ENCODE measurements at places on chromosomes 11 and 22.

GRCh38 chr11:86954269-86955110 lies 705 bp downstream of the FZD4 start:
- peak overlapping the region; percentile 91 for H3K4me3 ChIP-seq
- no peak for DNase-seq
- H3K36me3 ChIP-seq = no peaks in the 10 kb centered on the region
- peaks cover 14% of the 10 kb centered on the region for H3K27me3 ChIP-seq
- H3K27ac ChIP-seq = peak overlapping the region; percentile 75

DNA sequence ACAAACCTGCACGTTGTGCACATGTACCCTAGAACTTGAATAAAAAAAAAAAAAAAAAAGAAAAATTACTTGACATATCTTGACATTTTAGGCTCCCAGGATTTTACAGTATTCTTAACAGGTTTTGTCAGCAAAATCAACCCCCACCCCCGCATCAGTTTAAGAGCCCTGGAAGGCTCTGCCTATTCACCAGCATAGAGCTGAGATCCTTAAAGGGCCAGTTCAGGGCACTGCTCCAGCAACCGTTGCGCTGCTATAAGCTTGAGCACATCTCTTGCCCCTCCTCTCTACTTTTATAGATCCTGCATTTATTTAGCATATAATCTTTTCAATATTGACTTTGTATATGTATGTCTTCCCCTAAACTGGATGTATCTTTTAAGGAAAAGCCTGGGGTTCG lies 697 bp upstream of the PAFAH1B2 start:
- no peak for DNase-seq
- peaks cover 21% of the 10 kb centered on the region for H3K36me3 ChIP-seq
- no peaks in the 10 kb centered on the region for H3K27me3 ChIP-seq
- peak overlapping the region; percentile 95 for H3K27ac ChIP-seq
- peak overlapping the region; percentile 91 for H3K4me3 ChIP-seq

DNA sequence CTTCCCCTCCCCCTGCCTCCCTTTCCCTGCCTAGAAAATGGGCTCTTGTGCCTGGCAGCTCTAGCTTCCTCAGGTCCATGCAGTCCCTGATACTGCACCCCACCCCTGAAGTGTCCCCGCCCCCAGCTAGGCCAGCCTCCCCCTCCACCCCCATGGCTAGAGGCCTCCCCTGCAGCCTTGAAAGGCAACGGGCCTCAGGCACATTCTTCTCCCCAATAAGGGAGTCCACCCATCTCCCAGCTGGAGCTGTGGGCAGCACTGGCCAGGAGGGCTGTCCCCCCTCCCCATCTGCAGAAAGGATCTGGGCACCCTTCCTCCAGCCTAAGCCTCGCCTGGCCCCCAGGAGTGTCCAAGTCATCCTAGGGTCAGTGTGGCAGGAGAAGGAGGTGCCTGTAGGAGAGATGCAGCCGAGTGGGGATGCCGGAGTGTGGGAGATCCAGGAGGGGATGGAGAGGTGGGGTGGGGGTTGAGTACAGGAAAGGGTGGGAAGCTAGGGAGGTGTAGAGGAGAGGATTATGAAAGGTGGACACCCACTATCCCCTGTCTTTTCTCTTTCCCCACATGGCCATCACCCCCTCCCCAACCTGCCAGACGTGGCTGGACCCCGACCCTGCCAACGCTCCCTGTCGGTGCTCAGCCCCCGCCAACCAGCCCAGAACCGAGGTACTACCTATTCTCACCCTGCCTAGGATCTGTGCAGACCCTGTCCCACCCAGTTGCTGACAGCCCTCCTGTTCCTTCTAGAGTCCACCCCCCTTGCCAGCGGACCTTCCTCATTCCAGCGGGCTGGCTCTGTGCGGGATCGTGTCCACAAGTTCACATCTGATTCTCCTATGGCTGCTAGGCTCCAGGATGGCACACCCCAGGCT lies 9.3 kb downstream of the SMTN start:
- H3K4me1 ChIP-seq = peaks cover 64% of the 10 kb centered on the region
- H3K4me3 ChIP-seq = peak overlapping the region; percentile 37
- H3K36me3 ChIP-seq = peaks cover 86% of the 10 kb centered on the region
- DNase-seq = no peak
- H3K27ac ChIP-seq = peak overlapping the region; percentile 94

DNA sequence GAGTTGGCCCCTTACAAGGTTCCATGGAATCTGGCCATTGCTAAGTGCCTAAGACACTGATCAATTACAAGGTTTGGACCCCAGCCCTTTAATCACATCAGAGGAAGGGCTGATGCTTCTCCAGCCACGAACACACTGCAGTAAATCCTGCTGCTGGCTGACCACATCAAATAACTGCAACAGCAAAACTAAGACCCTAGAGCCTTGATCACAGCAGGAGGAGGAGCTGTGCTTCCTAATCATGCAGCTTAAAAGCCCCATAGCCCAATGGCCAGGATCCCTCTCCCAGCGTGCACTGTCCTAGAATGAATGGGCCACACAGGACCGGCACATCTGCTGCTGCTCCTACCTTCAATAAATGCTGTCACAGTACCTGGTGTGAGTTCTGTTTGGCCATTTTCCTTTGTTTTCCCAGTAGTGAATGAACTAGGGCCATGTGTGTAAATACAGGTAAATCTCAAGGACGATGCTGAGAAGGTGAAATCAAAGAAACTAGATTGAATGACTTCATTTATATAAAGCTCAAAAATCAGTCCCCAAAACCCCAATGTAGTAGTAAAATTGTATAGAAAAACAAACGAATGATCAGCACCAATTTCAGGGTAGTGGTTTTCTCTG lies 12.7 kb downstream of the ZP1 start:
- H3K4me1 ChIP-seq = peaks cover 9% of the 10 kb centered on the region
- H3K36me3 ChIP-seq = no peaks in the 10 kb centered on the region
- H3K4me3 ChIP-seq = no peak overlapping the region
- H3K27me3 ChIP-seq = no peaks in the 10 kb centered on the region
- no peak for DNase-seq

DNA sequence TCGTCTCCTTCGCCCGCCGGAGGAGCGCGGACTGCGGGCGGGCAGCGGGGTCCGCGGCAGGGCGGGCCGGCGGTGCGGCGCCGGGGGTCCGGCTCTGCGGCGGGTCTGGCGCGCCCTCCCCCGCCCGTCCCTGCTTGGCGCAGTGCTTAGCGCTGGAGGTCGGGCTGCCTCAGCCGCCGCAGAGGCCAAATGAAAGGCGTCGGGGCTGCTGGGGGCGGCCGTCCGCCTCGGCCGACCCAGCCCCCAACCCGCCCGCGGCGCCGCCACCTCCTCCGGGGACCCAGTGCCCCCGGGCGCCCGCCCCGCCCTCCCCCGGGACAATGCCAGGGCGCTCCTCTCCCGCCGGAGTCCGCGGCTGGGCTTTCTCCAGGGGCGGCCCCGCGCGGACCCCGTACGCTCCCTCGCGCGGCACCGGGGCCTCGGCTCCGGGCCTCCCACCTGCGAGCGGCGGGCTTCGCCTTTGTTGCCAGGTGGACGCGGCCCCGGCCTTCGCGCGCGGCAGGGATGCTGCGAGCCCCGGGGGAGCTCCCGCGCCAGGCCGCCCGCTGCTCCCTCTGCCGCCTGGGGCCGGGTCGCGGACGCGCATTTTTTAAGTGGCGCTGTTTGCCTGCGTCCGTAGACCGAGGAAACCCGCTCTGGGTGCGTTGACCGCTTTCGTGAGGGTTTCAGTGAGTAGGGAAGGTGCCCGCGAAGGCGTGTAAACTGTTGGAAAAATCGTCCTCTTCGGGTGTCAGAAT lies 583 bp downstream of the APLP2 start:
- peak overlapping the region; percentile 85 for H3K4me3 ChIP-seq
- no peaks in the 10 kb centered on the region for H3K36me3 ChIP-seq
- peaks cover 48% of the 10 kb centered on the region for H3K4me1 ChIP-seq

DNA sequence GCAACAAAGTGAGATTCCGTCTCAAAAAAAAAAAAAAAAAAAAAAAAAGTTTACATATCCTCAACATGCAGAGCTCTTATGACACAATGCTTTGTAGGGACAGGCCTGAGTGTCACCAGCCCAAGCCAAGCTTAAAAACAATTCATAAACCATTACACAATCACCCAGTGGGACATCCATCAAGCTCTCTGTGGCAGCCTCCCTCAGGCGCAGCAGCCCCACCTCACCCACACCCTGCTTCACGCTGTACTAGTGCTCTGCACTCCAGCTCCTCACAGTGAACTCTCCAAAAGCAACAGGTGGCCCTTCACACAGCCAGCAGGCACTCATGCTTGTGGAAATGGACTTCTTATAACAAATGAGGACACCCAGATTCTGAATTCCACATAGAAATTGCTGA lies 3.5 kb upstream of the FOXRED2 start:
- no peak overlapping the region for H3K4me3 ChIP-seq
- H3K27me3 ChIP-seq = no peaks in the 10 kb centered on the region
- H3K4me1 ChIP-seq = peaks cover 30% of the 10 kb centered on the region
- no peak for DNase-seq
- H3K27ac ChIP-seq = peak overlapping the region; percentile 77
- peaks cover 43% of the 10 kb centered on the region for H3K36me3 ChIP-seq

DNA sequence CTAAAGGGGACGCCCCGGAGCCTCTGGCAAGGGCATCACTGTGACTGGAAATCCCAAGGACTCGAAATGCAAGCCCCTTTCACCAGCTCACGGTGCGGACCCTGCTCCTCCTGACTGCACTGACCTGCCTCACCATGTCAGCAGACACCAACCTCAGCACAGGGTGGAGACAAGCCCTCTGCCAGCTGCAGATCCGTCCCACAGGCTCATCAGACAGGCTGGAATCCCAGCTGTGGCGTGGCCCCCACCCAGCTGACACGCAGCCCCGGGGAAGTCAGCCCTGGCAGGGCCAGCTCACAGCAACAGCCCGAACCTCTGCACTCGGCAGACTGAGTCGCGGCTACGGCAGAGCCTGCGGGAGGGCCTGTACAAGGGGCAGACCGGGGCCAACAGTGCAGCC lies 36.8 kb downstream of the BRD1 start:
- no peak for DNase-seq
- no peak overlapping the region for H3K4me3 ChIP-seq
- peaks cover 33% of the 10 kb centered on the region for H3K36me3 ChIP-seq
- H3K4me1 ChIP-seq = peaks cover 33% of the 10 kb centered on the region
- H3K27me3 ChIP-seq = no peaks in the 10 kb centered on the region
- H3K27ac ChIP-seq = no peak overlapping the region

DNA sequence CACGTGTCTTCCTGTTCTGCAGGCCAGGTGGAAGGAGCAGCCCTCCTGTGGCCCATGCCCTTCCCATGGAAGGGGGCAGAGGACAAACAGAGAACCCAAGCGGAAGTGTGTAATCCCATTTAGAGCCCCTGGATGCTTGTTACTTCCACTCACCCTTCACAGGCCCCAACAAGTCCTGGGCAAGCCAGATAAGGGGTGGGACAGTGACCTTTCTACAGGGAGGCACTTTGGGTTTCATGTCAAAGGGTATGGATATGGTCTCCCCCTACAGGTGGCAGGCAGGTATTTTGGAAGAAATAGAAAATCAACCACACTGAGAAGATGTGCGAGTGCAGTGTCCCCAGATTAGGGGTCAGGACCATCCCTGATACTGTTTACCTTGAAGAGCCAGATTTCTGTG lies 11.4 kb downstream of the MPEG1 start:
- no peak overlapping the region for H3K4me3 ChIP-seq
- no peaks in the 10 kb centered on the region for H3K36me3 ChIP-seq
- H3K27ac ChIP-seq = no peak overlapping the region
- peaks cover 16% of the 10 kb centered on the region for H3K4me1 ChIP-seq

DNA sequence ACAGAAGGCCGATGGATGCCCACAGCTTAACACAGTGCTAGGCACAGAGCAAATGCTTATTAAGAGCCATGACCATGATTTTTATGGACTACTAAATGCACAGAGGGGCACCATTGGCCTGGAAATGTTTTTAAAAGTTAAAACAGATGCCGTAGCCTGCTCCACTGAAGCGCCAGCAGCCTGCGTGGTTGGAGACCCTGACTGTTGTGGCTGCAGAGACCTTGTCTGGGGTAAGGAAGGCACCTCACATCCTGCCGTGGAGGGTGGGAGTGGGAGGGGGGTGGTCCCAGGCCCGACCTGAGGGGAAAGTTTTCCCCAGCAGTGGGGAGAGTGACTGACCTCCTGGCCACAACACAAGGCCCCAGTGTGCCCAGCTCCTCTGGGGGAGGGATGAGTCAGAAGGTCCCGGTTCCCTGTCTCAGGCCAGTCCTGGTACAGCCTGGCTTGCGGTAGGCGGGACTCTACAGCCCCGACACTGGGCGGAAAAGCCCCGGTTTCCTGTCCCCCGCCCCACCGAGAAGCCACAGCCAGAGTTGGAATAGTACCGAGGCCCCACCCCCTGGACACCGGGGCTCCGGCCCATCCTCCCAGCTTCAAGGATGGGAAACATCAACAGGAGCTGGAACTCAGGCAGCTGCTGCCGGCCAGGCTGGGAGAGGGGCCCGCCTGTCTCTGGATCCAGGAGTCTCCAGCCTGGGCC lies 7.0 kb downstream of the CHST1 start:
- H3K4me1 ChIP-seq = peaks cover 39% of the 10 kb centered on the region
- peaks cover 84% of the 10 kb centered on the region for H3K27me3 ChIP-seq
- DNase-seq = no peak

GRCh38 chr11:130801333-130802122 lies 114.8 kb downstream of the SNX19 start:
- no peaks in the 10 kb centered on the region for H3K36me3 ChIP-seq
- no peak overlapping the region for H3K4me3 ChIP-seq
- no peak for DNase-seq
- no peaks in the 10 kb centered on the region for H3K27me3 ChIP-seq
- H3K4me1 ChIP-seq = no peaks in the 10 kb centered on the region

DNA sequence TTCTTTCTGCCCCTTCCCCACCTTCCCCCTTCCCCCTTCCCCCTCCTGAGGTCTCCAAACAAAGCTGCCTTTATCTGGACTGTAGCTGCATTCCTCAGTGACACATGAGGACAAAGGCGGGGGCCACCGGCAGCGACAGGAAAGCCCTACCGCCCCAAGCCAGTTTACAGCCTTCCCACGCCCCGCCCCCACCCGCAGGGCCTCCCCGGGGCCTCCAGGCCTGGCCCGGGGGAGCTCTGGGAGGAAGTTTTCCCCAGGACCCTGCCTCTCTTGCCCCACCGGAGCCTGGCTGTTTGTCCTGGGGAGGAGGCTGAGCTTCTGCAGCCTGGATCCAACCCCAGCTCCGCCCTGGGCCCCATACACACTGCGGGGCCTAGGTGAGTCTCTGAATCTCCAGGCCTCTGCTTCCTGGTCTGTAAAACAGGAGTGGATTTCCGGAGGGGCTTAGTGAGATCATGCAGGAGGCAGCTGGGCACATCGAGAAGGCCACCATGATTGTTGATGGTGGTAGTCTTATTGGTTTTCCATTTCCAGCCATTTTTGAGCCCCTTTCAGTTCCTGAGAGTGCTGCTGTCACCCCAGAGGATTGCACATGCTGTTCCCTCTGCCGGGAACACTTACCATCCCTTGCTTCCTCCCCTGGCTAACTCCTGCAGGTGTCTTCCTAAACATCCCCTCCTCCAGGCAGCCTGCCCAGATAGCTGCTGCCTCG lies 130.7 kb downstream of the MN1 start:
- peaks cover 34% of the 10 kb centered on the region for H3K4me1 ChIP-seq
- H3K27me3 ChIP-seq = no peaks in the 10 kb centered on the region
- DNase-seq = no peak
- no peak overlapping the region for H3K27ac ChIP-seq

DNA sequence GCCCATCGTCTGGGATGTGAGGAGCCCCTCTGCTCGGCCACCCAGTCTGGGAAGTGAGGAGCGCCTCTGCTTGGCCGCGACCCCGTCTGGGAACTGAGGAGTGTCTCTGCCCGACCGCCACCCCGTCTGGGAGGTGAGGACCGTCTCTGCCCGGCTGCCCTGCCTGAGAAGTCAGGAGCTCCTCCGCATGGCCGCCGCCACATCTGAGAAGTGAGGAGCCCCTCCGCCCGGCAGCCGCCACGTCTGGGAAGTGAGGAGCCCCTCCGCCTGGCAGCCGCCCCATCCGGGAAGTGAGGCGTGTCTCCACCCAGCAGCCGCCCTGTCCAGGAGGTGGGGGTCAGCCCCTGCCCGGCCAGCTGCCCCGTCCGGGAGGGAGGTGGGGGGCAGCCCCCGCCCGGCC lies 5.8 kb upstream of the OR5M8 start:
- no peak overlapping the region for H3K4me3 ChIP-seq
- H3K36me3 ChIP-seq = no peaks in the 10 kb centered on the region
- DNase-seq = no peak
- no peak overlapping the region for H3K27ac ChIP-seq
- no peaks in the 10 kb centered on the region for H3K4me1 ChIP-seq

All from esophagus squamous epithelium (tissue), 5 donors.